ENCODE measurements at places on chromosomes 1 and 21.

DNA sequence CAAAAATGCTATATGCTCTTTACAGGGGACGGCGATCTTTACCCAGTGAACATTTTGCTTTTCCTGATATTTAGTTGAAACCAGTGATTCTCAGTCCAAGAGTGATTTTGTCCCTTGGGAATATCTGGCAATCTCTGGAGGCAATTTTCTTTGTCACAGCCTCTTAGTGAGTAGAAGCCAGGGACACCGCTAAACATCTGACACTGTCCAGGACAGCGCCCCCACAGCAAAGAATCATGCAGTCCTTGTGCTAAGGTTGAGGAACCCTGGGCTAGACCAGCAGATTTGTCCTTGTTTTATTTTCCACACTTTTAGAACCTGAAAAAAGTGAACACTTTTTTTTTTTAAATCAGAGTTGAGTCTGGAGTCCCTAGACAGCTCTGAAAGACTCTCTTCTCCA, 13.1 kb downstream of the EVA1C start:
- DNase-seq: no peak

- no peak for DNase-seq
Observed at GRCh38 chr1:109149874-109150601, 36.1 kb downstream of the ELAPOR1 start.

DNA sequence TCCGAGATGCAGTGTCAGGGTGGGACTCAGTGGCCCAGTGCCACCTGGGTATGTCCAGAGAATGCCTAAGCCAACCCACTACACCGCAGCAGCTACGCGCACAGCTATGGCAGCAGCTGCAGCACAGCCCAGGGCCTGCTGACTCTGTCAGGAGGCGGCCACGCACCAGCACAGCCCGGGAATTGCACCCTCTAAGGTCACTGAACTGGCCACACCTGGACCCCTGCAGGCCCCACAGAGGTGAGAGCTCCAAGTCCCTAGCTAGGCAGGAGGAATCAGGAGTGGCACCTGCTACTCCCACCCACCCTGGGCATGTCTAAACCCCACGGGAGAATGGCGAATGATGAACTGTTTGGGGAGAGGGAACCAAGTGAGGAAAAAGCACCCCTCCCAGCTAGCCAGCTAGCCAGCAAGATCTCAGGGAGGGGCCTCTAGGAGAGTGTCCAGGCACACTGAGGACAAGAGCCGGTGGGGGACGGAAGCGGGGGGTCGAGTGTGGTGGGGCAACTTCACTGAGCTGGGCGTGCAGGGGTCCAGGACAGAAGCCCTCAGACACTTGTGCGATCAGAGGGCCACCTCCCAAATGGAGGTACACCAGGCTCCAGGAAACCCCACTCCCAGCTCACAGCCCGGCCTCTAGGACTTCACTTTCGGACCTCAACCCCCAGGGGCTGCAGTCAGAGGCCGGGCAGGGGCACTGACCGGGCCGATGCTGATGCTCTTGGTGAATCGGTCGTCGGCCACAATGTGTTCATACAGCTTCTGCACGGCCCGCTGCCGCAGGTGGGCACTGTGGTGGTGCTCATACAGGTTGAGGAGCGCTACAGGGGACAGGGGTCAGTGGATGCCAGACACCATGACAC, 13.9 kb downstream of the LSS start:
- no peak for DNase-seq

DNA sequence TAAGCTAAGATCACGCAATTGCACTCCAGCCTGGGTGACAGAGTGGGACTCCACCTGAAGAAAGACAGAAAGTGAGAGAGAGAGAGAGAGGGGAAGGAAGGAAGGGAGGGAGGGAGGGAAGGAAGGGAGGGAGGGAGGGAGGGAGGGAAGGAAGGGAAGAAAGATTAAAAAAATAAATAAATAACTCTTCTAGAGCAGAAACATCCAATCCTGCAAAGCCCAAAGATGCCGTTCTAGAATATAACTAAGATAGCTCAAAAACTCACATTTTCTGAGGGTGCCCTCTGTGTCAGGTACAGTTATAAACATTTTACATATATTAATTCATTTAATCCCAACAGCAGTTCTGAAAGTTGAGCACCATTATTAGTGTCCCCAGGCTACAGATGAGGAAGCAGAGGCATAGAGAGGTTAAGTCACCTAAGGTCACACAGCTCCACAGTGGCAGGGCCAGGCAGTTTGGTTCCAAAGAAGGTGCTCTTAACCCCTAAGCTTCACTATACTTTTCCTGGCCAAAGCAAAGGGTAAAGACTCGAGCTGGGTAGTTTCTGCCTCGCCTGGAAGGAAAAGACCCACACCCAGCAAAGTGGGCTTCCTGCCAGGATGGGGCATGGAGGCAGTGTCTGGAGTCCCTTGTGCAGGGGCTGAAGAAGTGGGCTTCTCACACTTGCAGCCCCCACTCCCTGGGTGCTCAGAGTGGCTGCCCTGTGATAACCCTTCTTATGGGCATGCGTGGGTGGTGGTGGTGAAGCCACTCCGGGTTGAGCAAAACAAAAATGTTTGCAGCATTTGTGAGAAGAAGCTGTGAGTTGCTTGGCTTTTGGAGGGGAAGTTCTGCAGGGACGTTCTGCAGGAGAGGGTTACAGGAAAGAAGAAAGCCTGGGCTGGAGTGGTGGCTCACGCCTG, 7.9 kb upstream of the PIK3CD start:
- no peak for DNase-seq

DNA sequence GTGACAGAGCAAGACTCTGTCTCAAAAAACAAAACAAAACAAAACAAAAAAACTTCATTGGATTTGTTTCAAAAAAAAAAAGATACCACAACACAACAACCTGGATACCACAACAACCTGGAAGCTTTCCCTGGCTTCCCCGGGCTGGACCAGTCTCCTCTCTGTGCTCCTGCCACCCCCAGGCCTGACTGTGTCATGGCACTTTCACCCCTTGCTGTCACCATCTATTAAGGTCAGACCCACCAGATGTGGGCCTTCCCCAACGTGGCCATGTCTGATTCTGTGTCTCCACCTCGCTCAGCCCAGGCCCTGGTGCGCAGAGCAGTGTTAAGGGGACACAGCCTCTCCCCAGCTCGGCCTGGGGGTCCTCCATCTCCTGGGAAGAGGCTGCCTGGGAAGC, 28.3 kb upstream of the ACOT11 start:
- DNase-seq: no peak

- no peak for DNase-seq
Observed at GRCh38 chr21:33961061-33961460, 45.5 kb upstream of the ATP5PO start.

DNA sequence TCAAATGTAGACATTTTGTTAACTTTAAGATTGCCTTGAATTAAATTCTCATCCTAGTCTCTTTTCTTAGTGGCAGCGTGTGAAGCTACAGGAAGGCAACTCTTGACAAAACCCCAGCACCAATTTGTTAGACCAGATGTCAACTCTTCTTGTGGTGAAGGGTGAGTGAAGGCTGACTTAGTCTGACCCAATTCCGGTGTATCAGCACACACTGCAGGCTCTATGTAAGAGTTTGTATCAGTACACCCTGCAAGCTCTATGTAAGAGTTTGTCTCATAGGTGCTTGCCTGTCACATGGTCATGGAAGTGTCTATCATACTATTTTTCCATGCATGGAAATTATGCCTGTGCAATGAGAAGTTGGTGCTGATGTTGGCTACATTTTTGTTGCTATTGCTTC, 16.8 kb downstream of the CR2 start:
- DNase-seq: no peak

- no peak for DNase-seq
Observed at GRCh38 chr21:17742181-17742580, 77.0 kb downstream of the C21orf91 start.

- DNase-seq: no peak
Observed at GRCh38 chr1:101506541-101507164, 269.8 kb downstream of the S1PR1 start.

- DNase-seq: no peak
Observed at GRCh38 chr1:202689082-202689481, 21.2 kb downstream of the SYT2 start.

GRCh38 chr1:215617979-215618378, 50.9 kb downstream of the KCTD3 start:
- no peak for DNase-seq

DNA sequence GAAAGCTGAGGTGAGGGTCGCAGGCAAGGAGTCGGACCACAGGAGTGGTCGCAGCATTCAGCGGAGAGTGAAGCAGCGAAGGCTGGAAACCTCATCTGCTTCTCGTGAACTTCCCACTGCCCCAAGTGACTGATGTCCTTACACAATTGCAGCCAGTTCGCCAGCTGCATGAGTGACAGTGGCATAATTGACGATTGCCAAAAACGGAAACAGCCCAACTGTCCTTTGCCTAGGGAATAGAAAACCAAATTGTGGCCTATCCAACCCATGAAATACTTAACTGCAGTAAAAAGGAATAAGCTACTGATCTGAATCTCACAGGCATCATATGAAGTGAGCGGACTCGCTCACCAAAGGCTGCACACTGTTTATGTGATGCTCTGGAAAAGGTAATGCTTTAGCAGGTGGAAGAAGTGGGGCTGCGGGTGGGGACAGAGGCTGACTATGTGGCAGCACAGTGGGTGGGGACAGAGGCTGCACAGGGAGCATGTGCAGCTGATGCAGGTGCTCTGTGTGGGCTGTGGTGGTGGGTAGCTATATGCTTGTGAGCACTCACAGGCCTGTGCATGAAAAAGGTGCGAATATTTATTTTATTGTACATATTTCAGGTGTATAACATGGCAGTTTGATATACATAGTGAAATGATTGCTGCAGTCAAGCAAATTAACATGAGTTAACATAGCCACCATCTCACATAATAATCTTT, 4.2 kb upstream of the NLRP3 start:
- DNase-seq: no peak

DNA sequence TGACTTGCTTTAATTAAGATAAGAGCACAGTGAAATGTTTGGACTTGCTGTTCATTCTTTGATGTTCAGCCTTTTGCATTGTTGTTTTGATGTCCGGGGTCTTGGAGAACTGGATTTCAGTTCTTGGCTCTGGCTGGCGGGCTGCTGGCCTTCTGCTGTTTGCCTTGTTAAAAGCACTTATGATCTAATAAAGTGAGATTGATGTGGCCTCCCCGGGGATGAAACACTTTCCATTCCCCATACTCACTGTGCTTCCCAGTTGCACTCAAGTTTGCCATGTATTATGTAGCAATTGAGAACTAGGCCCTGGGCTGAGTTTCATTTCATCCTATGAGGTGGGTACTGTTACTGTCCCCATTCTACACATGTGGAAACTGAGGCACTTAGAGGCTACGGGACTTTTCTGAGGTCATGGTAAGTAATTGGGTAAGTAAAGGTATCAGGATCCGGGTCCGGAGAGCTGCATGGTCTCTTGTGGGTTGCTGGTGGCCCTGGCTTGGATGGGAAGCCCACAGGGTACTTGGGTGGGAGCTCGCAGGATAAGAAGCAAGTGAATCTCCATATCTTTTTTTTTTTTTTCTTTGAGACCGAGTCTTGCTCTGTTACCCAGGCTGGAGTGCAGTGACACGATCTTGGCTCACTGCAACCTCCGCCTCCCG, 127.7 kb upstream of the ZBTB40 start:
- no peak for DNase-seq

DNA sequence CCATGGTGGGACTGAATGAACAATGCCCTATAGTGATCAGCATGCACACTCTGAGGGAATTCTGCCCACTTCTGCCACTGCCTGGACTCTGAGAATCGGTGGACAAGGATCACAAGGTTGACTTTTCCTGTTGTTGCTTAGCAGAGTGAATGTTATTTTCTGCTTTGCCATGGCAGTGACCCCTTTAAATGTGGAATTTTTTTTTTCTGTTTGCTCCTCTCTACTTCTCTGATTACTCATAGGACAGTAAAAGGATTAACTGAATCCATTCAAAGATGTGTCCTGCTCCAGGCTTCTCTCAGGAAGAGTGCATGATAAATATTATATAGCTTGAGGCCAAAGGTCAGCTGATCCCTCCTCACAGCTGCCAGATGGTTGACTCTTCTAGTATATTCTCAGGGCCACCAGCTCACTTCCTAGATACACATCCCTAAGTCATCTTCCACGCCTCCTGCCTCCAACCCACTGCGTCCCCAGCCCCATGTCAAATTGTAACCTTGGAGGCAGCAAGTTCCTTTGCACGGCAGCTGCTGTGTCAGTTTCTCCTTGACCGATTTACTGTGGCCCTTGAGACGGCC, 74.0 kb upstream of the RALGPS2 start:
- no peak for DNase-seq

- DNase-seq: no peak
Observed at GRCh38 chr1:7333620-7334019, 437.5 kb upstream of the VAMP3 start.

DNA sequence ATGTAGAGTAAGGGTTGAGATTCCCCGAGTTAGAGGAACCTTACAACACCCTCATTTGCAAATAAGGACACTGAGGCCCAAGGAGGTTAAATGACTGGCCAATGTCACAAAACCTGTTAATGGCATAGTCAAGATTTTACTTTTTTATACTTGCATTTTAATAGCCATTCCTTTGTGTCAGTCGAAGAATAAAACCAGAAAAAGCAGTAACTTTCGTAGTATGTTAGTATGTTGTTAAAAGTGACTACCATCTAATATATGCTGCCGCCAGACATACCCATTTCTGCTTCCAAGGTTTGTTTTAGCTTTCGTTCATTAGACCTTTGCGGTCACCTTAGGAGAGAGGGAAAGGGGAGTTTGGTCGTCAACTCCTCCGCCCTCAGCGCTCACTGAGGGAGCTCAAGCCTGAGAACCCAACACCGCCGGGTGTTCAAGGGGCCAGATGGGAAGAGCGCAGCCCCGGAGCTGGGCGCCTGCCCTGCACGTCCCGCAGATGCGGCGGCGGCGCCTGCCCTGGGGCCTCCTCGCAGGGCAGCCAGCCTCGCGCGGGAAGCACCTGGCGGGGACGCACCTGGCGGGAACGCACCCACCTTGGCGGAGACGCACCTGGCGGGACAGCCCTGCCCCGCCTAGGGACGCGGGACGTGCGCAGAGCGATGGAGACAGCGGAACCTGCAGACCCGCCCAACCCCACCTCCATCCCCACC, 466 bp downstream of the VPS26C start:
- DNase-seq: no peak

DNA sequence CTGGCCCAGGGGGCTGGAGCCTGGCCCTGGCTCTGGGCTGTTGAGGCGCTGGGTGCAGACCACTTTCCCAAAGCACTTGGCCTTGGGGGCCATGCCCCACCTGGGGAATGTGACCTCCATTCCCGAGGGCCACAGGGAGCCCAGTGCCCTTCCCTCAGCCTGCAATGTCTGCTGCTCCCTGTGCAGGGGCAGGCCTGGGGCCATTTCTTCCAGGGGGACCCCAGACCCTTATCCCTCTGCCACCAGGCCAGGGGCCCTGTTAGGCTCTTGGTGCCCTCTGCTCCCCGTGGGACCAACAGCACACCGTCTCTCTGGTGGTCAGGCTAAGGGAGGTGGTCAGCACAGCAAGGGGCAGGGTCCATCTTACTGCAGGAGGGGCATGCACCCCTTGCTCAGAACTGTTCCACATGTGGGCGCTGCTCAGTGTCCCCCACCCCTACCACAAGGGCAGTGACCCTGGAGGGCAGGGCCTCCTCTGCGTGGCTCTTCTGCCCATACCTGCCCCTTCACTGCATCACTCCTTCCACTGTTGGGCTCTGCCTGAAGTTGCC, 1.1 kb upstream of the TMEM52 start:
- no peak for DNase-seq

Measured in stimulated activated CD4-positive, alpha-beta T cell treated with anti-CD3 and anti-CD28 coated beads, TNF-alpha, amount 100 ng/mL, for 24 hours (primary cell).